T-helper 22 cell (primary cell): ENCODE measurements at places on chromosomes 12 and 14.

DNA sequence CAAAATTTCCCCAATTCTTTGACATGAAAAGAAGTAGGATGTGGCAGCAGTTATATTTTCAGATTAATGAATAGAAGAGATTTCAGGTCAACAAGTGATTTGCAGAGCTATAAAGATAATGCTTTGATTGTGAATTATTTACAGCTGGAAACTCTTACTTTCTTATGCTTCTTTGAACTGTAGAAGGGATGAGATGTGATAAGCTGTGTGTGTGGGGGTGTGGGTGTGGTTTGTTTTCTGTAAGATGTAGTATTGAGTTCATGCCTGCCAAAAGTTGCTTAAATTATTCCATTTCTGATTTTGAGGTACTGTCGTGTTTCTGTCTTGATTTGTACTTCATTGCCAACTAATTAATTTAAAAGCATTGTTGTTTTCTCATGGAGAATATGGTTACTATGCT lies 22.7 kb downstream of the AEBP2 start:
- DNase-seq: no peak

GRCh38 chr14:105155681-105156413 lies 12.7 kb downstream of the JAG2 start:
- DNase-seq: no peak

DNA sequence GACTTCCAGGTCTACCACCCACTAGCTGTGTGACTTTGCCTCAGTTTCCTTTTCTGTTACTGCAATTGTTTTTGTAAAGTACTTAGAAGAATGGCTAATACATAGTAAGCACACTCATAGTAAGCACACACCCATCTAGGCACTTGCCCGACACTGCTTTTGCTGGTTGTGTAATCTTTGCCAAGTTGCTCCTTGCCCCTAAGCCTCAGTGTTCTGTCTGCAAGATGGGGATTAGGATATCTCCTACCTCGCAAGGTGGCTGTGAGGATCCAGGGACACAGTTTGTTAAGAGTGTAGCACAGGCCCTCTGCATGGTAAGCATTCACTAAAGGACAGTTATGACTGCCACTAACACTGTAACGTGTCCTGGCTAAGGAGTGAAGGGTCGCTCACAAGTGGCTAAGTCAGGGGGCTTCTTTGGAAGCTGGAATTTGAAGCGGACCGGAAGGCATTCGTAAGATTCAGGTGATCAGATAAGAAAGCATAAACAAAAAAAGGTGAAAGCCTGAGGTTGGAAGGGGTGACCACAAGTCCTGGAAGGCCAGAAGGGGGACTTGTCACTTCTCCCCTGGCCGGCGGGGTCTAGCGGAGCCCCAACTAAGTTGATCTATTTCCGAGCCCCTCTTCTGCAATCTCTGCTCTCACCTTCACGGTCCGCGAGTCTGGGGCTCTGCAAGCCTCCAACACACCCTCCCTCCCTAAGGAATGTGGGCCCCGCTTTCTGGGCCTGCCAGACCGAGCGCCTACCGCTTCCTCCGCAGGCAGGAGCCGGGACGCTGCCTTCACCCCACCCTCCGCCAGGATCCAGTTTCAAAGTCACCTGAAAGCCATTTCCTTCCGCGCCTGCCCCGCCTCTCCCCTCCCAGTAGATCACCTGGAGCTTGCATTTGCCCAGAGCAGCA lies 1.5 kb upstream of the PLEKHG3 start:
- peak; percentile 43 for DNase-seq

DNA sequence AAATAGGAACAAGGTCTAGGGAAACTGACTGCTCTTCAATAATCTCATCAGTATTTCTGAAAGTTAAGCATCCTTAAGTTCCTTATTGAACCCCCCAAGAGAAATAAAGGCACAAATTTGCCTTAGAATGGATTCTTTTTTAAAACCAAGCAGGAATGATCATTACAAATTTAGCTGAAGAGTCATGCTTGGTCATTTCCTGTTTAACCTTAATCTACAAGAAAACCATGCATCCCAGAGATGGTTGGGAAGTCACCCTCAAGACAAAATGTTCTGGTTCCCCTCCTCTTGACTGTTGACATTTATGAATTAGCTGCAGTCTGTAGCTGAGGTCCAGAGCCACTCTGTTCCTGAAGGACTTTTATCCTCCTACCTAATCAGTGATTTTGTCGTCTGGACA lies 291.8 kb upstream of the G2E3 start:
- DNase-seq: no peak
